ENCODE measurements at places on chromosomes 6 and 20.

GRCh38 chr6:52725535-52726192 is 37.6 kb downstream of the GSTA2 start:
- DNase-seq, result no peak

DNA sequence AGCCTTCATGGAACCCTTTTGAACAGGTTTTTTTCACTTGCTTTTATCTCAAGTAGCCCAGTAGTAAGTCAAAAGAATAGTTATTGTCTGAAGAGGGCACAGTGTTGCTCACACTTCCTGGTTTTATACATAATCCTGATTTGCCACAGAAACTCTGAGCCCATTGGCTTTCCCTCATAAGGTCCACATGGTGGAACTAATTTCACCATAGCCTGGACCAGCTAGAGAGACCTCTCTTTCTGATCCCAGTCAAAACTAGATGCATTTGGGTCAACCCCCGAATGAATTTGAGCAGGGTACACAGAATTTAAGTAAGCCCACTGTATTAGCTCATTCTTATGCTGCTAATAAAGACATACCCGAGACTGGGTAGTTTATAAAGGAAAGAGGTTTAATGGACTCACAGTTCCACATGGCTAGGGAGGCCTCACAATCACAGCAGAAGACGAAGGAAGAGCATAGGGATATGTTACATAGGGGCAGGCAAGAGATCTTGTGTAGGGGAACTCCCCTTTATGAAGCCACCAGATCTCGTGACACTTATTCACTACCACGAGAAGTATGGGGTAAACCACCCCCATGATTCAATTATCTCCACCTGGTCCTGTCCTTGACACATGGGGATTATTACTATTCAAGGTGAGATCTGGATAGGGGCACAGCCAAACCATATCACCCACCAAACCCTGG is 6.2 kb downstream of the RWDD2A start:
- no peak for DNase-seq

DNA sequence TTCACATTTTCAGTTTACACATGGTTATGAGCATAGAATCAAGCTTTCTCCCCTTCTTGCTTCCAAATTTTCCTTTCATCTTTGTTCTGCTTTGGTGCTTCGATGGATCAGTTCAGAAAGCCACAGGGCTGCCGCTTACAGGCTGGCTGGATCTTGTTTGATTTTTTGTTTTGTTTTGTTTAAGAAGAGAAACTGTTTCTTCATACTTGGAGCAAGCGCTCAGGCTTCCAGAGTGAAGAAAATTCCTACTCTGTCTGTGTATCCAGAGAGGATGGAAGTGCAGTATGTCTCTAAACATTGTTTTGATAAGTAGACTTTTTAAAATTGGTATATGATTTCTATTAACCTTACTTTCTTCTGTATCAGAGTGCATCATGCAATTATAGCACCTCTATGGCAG is 66.9 kb downstream of the ARID1B start:
- no peak for DNase-seq

- no peak for DNase-seq
These were observed 36.6 kb downstream of the ADGRF4 start for GRCh38 chr6:47734831-47735481.

- no peak for DNase-seq
These were observed 159.2 kb downstream of the ANKRD60 start for GRCh38 chr20:58069207-58069606.

Measured in C1 segment of cervical spinal cord (tissue), 14 donors.